ENCODE measurements at places on chromosomes 12 and 14.
A peak's percentile ranks its signal among the peaks of the same experiment; 100 is the strongest.

- peak; percentile 59 for DNase-seq
Observed at GRCh38 chr12:132489078-132489601, 811 bp upstream of the FBRSL1 start.

DNA sequence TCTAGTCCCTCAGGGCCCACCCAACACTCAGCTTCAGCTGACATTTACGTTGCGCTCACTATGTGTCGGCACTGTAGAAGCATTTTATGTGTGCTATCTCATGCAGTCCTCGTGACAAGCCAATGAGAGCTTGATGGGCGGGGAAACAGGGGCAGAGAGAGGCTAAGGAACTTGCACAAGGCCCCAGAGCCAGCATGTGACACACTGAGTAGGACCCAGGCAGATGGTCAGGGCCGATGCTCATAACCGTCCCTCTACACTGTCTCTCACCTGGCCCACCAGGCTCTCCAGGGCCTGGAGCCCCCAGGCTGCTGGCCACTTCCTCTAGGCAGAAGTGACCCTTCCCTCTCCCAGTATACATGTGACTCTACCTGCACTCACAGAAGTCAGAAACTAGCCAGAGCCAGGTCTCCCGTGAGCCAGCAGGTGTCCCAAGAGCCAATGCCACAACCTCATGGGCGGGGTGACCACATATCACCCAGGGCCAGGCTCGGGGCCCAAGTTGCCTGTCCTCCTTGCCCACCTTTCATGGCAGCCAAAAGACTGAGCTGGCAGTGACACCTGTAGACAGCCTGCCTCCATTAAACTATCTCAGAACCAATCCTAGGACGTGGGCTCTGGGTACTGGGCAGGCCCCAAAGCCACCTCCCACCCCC, 38.3 kb downstream of the TTC7B start:
- no peak for DNase-seq

DNA sequence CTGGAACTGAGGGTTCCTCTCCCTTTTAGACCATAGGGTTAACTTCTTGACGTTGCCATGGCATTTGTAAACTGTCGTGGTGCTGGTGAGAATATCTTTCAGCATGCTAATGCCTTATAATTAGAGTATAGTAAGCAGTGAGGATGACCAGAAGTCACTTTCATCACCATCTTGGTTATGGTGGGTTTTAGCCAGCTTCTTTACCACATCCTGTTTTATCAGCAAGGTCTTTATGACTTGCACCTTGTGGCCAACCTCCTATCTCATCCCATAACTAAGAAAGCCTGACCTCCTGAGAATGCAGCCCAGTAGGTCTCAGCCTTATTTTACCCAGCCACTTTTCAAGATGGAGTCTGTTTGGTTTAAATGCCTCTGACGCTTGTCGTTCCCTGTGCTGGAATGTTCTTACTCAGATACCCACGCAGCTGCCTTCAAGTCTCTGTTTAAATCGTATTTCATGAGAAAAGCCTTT, 44.2 kb downstream of the BBS10 start:
- DNase-seq, result no peak

DNA sequence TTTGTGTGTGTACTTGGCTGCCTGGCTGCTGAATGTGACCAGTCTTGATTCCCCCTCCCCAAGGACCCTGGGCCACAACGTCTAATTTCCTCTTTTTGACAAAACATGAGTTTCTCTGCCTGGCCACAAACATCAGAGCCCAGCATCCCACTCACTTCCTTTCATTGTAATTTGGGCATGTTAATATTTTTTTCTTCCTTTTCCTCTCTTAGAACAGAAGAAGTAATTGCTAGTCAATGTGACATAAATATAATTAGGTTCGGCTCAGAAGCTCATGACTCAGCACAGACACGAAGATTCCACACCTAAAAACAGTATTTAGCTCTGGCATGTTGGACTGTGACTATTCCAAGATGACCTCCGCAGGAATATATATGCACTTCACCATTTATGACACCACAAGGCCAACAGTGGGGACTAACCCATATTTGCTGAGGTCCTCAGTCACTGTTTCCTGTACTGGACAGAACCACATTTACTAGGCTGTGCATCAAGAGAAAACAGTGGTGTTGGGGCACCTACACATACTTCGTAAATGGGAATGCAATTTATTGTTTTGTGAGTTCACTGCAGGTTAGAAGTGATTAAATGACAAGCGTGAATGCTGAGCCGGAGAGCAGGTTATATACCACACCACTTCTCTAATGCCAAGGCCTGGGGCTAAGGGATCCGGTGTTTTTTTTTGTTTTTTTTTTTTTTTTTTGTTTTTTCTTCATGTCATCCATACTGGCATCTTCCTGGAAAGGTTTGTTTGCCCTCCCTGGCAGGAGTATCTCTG, 4.2 kb downstream of the GSG1 start:
- no peak for DNase-seq

All from stimulated activated CD4-positive, alpha-beta T cell treated with anti-CD3 and anti-CD28 coated beads, Interleukin-2, amount 100 ng/mL, for 24 hours (primary cell).